Eye (tissue), 1 donor: ENCODE measurements at places on chromosomes 1 and 21.

DNA sequence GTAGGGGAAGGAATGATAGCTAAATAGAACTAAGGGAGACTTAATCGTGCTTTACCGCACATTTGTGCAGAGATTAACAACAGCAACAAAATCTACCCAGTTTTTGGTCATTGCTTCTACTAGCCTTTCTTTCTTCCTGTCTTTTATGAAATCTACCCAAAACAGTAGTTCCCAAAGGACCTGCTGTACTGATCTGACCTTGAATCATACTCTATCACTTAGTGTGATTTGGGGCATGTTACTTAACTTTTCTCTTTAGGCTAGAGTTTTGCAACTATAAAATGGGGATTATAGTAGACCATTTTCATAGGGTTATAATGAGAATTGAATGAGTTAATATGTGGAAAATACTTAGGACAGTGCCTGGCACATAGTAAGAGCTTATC, 30.5 kb upstream of the MACF1 start:
- DNase-seq: no peak

DNA sequence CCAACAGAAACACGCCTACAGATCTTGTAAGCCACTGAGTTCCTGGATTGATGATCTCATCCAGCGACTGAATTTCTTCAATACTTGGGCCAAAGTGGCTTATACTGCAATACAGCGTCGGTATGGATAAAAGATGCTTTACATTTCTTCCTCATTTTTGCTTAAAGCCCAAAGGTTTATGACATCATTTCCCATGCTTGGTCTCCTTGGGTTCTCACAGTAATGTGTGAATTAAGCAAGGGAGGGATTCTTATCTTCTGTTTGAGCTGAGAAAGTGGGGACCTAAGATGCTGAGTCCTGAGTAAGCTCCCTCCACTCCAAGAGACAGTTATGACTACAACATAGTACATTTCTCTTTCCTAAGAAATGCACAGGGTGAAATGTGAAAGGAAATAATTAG, 39.5 kb downstream of the LBR start:
- DNase-seq: peak; percentile 10

GRCh38 chr1:81327743-81328142, 473.0 kb upstream of the ADGRL2 start:
- DNase-seq: no peak

GRCh38 chr1:26533951-26534509, 4.5 kb downstream of the RPS6KA1 start:
- DNase-seq: no peak

DNA sequence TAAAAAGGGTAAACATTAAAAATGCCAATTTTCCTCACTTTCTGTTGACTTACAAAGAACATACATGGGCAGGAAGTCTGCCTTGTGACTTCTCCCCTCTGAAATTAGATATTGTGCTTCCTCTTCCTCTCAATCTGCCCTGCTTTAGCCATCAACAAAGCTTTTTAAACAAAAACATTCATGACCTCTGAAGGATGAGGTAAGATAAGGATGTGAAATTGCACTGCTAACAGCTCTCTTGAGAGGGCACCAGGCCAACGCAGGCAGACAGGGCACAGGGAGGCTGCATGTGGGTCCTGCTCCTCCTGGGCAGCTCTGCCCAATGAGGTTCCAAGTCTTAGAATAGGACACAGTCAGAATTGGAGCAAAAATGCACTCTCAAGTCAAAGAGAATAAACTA, 62.1 kb downstream of the DEGS1 start:
- DNase-seq: no peak

GRCh38 chr1:178581351-178582303, 68.7 kb downstream of the TEX35 start:
- peak; percentile 73 for DNase-seq

DNA sequence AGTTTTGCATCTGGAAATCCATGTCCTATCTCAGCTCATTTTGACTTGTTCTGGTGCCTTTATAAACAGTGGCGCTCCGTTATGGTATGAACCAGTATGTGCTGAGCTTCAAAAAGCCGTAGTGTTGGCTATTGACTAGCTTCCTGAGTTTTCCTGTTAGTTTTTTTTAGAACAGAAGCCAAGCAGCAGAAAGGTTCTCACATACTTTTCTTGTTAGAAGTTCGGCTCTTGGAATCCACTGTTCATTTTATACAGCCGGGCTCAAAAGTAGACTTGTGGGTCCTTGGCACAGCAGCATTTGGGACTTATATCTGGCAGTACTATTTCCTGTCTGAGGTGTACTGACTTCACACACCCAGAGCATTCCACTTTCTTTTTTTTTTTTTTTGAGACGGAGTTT, 63.8 kb downstream of the TBCE start:
- no peak for DNase-seq

- no peak for DNase-seq
Observed at GRCh38 chr1:167258858-167259257, 38.2 kb downstream of the POU2F1 start.

GRCh38 chr21:34524646-34525601, 12.9 kb upstream of the KCNE1 start:
- peak; percentile 56 for DNase-seq

DNA sequence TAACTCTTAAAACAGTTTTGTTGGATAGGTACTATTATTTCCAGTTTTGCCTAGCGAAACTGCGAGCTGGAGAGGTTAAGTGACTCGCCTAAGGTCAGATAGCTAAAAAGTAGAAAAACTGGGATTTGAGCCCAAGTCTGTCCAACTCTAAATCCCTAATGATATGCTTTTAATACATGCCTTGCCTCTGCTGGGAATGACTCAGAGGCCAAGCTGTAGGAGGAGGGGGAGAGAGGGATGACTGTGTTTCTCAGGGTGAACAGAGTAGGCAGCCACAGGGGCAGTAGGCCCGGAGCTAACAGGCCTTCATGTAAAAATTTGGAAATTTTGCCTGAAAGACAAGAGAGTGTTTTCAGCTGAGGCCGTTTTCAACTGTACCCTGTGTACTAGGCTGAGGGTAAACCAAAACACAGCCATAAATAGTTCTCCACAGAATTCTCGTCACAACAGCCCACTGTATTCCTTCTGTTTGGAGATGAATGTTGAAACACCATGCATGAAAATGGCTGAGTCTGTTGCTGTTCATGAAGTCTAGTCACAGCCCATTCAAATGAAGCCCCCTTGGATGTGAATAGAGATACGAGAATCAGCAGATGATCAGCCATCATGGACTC, 107.5 kb upstream of the HOOK1 start:
- no peak for DNase-seq

DNA sequence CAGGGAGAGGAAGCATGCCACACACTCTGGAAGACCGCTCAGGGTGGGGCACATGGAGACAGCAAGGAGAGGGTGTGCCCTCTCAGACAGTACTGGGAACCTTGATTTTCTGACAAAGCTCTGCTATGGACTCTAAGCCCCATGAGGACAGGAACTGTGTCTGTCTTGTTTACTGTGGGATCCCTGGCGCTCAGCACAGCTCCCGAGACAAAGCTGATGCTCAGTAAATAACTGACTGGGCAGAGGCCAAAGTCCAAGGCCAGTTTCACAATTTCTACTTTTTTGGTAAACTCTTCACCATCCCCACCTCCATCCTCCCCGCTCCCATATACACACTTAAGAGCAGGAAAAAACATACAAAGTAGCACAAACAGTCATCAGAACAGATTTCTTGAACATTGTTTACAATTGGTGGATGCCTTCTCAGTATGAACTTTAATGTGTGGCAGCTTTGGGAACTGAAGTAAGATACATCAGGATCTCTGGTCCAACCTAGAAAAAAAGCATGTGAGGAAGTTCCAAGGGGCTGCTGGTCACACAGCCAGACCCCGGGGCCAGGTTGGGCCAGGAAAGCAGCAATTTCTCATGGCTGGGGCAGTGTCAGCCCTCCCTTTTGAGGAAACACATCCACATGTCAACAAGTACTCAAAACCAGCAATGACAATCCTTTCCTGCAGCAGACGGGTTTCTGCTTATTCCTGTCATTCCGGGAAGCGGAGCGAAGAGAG, 5.6 kb upstream of the AHCYL1 start:
- DNase-seq: no peak

GRCh38 chr1:150662811-150663210, 33.4 kb upstream of the ENSA start:
- no peak for DNase-seq

DNA sequence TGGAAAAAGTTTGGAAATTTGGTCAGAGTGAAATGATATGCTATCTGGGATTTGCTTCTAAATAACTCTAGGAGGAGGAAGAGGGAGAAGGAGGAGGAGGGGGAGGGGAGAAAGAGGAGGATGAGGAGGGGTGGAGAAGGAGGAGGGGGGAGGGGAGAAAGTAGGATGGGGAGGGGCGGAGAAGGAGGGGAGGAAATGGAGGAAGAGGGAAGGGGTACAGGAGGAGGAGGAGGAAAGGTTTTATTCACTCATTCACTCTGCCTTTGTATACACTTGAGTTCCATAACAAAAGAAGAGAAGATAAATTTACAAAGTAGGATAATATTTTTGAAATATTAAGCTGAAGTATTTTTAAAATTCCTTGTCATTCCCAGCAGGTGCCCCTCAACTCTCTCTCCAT, 6.3 kb upstream of the VPS26C start:
- no peak for DNase-seq

GRCh38 chr1:244705261-244706234, 52.6 kb downstream of the DESI2 start:
- DNase-seq: peak; percentile 11

GRCh38 chr1:217369271-217369981, 261.5 kb downstream of the GPATCH2 start:
- no peak for DNase-seq

- DNase-seq: peak; percentile 75
Observed at GRCh38 chr1:211476200-211476849, 15.6 kb downstream of the RD3 start.

GRCh38 chr1:64895500-64895899, 70.8 kb downstream of the JAK1 start:
- DNase-seq: no peak

- no peak for DNase-seq
Observed at GRCh38 chr1:234665975-234666605, 56.1 kb upstream of the IRF2BP2 start.

DNA sequence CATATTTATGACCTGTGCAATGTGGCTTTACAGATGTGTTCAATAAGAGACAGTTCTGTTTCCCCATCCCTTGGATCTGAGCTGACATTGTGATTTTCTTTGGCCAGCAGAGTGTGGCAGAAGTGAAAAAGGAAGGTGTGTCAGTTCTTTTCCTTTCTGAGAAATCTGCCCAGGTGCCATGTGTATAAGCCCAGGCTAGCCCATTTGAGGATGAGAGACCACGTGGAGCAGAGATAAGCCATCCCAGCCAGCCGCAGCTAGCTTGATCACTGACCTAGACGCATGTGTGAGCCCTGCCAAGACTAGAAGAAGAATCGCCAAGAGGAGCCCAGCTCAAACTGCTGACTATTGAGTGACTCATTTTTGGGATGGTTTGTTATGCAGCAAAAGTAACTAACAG, 127.8 kb downstream of the KCNJ6 start:
- no peak for DNase-seq

GRCh38 chr1:118987468-118988185, 516 bp downstream of the TBX15 start:
- peak; percentile 82 for DNase-seq

- no peak for DNase-seq
Observed at GRCh38 chr1:46556822-46557221, 5.4 kb upstream of the KNCN start.

GRCh38 chr1:62725255-62725654, 37.1 kb upstream of the DOCK7 start:
- peak; percentile 43 for DNase-seq

DNA sequence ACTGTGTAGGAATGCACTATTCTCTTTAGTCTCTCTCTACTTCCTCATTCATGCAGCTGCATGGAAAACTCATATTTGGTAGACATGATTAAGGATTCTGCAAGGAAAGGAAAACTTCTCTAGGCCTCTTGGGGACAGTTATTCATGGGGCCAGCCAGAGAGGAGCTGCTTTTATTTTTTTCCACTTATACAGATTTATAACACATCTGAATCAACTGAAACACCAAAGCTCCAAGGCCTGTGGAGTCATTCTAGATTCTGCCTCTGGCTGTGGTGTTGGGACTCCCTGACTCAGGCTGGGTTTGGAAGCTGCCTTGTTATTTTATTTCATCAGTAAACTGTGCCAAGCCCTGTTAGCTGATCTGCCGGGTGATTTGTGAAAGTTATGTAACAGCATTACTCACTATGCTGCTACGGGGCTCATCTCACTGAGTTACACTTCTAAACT, 83.9 kb upstream of the EDEM3 start:
- peak; percentile 57 for DNase-seq

DNA sequence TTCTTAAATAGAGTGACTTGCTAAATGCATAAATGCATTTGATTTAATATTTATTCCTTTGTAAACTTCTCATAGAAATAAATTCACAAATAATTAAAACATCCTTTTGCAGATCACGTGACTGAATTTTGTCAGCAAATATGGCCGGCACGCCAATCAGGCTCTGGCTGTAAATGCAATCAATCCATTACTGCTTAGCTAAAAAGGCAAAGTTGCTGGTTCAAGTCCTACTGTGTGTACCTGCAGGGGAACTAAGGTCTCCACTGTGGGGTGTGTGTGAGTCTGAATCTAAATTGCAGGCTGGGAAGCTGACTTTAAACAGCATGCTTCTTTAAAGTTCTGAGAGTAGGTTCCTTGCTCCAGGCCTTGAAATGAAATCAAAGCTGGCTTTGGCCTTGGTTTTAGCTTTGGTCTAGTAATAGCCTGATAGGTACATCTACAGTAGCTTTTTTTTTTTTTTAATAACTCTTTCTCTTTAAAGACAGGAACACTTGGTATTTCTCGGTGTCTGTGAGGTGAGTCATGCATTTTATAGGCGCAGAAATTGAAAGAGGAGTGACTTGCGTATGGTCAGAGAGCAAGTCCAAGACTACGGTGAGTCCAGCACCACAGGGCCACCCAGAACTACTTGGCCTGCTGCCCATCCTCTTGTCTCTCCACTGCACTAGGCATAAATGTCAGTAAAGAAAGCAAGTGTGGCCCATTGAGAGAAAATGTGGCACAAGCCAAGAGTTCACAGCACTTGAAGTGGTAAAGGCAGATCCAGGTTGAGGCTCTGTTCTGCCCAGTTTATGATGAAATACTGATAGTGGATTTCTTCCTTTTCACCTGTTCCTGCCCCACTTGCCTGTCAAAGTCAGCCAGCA, 36.2 kb upstream of the LYST start:
- DNase-seq: no peak
